T-cell (primary cell): ENCODE measurements at places on chromosomes 3 and 15.

- no peak for DNase-seq
These were observed 115.9 kb upstream of the CCNL1 start for GRCh38 chr3:157275832-157276231.

- DNase-seq: no peak
These were observed 301.9 kb downstream of the IL20RB start for GRCh38 chr3:137259701-137260100.

GRCh38 chr3:107942244-107942643 lies 148.6 kb downstream of the CD47 start:
- DNase-seq: no peak

DNA sequence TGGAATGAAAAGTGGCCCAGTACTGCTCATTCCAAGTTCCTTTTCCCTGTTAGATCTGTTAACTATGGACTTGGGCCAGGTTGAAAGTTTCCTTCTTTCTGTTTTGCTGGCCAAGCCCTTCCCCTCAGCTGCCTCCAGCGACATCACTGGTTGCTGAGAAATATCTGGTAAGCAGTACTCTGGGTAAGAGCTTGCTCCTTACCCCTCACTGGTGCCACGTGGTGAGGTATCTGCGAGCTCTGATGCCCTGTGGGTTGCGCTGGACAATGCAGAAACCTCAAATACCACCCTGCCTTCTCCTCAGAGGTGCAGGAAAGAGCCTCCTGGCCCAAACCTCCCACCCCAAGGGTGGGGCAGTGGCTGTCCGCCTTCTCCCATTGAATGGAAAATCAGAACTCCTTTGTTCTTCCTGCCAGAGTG lies 42.9 kb upstream of the APH1B start:
- no peak for DNase-seq

GRCh38 chr3:56849698-56850097 lies 47.9 kb upstream of the ARHGEF3 start:
- DNase-seq: no peak

- DNase-seq: no peak
These were observed 40.2 kb downstream of the ATP2B2 start for GRCh38 chr3:10465161-10465560.

GRCh38 chr3:195757827-195758226 lies 37.0 kb downstream of the MUC20 start:
- no peak for DNase-seq

GRCh38 chr3:71087143-71088018 lies 496.1 kb downstream of the FOXP1 start:
- peak; percentile 39 for DNase-seq

- DNase-seq: no peak
These were observed 37.0 kb downstream of the FMN1 start for GRCh38 chr15:33157371-33158037.

DNA sequence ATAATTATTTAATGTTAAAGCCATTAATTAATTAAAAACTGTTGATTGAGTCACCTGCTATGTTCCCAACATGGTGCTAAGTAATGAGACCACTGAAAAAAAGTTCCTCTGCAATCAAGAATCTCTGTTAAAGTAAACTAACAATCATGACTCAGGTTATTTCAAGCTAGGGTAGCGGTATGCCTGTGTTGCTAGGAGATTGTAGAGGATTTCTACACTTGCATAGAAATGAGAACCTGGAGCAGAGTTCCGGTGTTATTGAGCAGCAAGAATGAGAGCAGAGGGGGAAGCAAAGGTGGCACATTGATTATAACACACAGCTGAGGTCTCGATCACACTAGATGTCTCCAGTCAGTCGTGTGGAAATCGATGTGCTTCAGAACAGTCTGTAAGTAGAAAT lies 41.4 kb downstream of the C3orf85 start:
- DNase-seq: no peak

DNA sequence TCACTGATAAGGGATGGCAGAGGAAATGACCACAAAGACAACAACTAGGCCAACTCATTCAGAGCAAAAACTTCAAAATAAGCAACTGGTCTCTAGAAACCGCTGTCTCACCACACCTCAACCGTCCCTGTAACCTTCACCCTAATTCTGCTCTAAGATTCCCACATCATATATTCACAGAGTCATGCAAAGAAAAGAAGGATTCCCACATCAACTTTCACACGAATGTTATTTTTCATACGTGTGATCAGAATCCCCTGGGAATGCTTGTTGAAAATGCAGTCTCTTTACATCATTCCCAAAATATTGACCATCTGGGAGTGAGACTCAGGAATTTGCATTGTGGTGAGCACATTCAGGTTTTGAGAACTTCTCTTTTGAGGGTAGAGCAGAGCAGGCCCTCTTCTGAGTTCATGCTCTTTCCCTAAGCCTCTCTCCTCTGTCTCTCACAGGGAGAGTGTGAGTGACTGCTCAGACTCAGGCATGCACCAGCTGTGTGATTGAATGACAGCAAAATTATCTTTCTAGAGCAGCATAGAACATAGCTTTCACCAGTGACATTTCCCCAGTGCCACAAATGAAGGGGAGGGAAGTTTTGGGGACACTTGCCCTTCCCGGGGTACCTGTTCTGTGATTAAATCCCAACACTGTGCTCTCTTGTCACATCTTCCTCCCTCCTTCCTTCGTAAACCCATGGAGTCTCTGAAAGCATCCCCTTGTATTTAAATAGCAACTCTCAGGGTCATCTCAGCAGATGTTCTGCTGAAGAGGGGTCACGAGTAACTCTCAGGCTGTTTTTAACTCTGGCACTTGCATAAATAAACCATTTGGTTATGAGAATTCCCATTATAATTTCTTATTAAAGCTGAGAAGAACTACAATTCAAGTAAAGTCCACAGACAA lies 170.9 kb downstream of the PLCL2 start:
- DNase-seq: no peak

DNA sequence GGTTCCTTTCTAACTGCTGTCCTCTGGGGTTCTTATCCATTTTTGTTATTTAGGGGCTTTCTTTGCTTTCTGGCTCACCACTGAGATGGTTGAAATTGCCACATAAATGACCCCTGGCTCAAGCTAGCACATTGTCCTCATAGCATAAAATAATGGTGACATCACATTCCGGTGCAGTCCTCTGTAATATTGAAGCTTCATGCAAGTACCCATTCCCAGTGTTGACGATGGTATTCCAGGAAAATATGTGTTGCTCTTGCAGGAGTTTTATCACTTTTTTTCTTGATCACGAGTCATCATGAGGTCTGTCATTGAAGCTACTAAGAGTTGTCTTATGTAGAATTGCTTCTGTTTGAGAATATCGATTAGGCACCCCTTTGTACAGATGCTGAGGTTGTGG lies 56.1 kb downstream of the CRTC3 start:
- no peak for DNase-seq

DNA sequence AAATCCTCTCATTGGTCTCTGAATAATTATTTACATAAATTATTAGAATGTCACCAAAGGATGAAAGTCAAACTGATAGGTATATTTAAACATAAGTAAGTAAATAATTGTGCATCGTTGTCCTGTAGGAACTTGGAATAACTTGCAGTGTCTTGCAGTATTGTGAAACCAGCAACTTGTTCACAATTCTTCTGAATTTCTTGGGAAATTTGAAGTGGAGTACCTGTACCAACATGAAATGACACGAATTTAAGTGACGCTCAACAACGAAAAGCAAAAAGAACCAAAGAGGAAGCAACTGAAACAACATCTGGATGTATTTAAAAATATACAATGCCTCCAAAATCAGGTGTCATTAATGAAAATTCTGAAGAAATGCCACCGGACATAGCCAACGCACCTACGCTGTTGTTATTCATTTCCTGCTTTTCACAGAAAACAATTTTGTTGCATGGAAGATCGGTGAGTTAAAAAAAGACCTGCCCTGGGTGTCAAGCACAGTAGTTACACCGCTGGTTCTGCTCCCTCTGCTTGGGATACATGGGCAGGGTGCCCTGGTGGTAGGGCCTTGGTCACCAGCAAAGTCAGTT lies 112.5 kb downstream of the RPLP1 start:
- DNase-seq: no peak

DNA sequence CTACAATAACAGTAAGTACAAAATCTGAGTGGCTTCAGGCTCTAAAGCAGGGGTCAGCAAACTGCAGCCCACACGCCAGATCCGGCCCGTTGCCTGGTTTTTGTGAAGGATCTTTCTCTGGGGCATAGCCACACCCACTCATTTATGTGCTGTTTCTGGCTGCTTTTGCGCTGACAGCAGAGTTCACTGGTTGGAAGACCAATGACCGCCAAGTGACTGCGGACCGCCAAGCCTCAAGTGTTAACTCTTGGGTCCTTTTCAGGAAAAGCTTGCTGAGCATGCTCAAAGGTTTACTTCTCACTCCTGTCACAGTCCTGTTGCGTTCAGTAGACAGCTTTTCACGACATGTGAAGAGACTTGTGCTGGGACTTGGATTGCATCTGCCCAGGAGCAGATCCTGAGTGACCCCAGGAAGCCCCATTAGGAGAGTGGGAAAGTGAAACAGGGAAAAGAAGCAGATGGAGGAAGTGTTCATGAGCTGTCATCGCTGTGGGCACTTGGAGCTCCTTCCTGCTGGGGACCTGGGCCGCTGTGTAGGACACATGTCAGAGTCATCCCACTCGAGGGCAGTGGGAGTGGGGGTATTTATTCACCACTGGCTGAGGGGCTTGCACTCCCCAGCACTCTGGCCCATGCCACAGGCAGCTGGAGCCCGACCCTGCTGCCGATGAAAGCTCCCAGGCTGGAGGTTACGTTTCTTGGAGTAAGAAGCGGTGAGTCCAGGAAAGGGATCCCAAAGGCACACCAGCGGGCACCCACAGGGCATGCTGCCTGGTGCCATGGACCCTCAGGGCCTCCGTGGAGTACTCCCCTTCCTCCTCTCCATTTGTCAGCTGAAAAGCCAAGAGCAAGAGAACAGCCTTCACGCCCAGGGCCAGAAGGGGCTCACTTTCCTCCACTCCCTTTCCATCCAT lies 249.1 kb downstream of the PLCL2 start:
- DNase-seq: no peak

- DNase-seq: no peak
These were observed 32.0 kb upstream of the CGNL1 start for GRCh38 chr15:57344282-57344681.

DNA sequence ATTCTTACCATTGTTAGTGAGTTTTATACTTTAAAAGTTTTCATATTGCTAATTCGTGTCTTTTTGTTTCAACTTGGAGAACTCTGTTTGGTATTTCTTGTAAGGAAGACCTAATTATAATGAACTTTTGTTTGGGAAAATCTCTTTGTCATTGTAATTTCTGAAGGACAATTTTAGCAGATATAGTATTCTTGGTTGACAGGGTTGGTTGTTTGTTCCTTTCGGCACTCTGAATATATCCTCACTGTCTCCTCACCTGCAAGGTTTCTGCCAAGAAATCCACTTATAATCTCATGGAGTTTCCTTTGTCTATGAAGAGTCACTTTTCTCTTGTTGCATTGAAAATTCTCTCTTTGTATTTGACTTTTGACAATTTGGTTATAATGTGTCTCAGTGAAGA lies 225.2 kb upstream of the NR2E3 start:
- DNase-seq: no peak

DNA sequence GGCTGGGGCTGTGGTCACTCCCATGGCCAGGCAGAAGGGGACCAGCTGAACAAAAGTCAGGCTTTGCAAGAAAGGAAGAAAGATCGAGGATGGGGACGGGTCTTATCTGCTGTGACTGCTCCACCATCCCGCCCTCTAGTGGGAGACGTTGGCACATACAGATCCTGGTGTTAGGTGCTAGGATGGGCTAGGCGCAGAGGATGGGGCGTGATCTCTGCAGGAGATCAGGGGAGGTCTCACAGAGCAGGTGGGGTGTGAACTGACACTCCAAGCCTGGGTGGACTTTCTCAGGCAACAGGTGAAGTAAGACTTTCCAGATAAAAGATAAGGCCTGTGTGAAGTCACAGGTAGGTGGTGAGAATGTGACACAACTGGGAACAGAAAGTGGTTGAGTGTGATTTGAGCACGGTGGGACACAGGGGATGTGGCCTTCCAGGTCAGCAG lies 141.9 kb upstream of the SMAD3 start:
- peak; percentile 20 for DNase-seq

DNA sequence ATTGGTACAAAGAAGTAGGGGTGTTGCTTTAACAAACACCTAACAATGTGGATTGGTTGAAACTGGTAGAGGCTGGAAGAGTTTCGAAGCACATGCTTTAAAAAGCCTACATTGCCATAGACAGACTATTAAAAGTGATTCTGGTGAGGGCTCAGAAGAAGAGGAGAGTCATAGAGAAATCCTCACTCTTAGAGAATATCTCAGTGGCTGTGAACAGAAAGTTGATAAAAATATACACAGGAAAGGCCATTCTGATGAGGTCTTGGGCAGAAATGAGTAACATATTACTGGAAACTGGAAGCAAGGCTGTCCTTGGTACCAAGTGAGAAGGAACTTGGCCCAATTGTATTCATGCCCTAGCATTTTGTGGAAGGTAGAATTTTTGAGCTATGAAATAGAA lies 173.7 kb upstream of the CRBN start:
- DNase-seq: no peak
